ENCODE measurements at places on chromosomes 2 and 18.

- H3K27ac ChIP-seq = peak within 1 kb of the TSS; percentile 96
- peak; percentile 72 for DNase-seq
- no peaks in the 10 kb centered on the region for H3K27me3 ChIP-seq
- peaks cover 25% of the 10 kb centered on the region for H3K4me1 ChIP-seq
- H3K4me3 ChIP-seq = peak within 1 kb of the TSS; percentile 87
Observed at GRCh38 chr2:156435718-156436496, at the start of gene GPD2. Gene GPD2 (plus strand): TSS chr2:156436379. CDS start chr2:156476106, 39,727 bp downstream.

DNA sequence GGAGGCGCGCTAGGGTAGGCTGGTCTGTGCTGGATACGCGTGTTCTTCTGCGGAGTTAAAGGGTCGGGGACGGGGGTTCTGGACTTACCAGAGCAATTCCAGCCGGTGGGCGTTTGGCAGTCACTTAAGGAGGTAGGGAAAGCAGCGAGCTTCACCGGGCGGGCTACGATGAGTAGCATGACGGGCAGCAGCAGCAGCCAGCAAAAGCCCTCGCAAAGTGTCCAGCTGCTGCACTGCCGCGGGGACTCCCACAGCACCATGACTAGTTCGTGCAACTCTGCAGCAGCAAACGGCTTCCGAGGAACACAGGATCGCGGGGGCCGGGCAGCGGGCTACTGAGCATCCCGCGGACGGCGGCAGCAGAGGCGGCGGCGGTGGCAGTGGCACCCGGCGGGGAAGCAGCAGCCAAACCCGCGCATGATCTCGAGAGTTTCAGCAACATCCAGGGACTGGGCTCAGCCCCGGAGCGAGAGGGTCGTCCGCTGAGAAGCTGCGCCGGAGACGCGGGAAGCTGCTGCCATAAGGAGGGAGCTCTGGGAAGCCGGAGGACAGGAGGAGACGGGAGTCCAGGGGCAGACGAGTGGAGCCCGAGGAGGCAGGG lies 368 bp downstream of the TMEFF2 start:
- peaks cover 54% of the 10 kb centered on the region for H3K27me3 ChIP-seq
- no peaks in the 10 kb centered on the region for H3K36me3 ChIP-seq
- DNase-seq = peak; percentile 57

DNA sequence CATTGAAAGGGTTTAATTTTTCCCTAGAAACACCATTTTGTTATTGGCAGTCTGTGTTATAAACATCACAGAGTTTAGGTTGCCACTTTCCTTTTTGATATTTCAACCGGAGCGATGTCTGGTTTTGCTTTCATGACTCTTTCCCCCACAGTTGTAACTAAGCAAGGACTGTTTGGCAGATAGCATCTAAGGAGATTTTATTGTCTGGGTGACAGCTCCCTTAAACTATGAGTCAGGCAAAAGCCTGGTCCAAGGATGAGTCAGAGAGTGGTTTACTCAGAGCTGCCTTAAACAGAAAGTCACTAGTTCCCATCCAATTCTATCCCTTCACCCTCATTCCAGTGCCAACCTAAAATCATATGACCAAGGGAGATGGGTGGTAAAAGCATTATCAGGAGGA lies 341.6 kb upstream of the VWC2L start:
- peak; percentile 7 for DNase-seq
- H3K36me3 ChIP-seq = no peaks in the 10 kb centered on the region
- H3K27ac ChIP-seq = no peak overlapping the region
- H3K27me3 ChIP-seq = no peaks in the 10 kb centered on the region
- H3K4me3 ChIP-seq = no peak overlapping the region
- H3K4me1 ChIP-seq = no peaks in the 10 kb centered on the region

- H3K27ac ChIP-seq = no peak overlapping the region
- no peak for DNase-seq
- H3K4me3 ChIP-seq = no peak overlapping the region
- H3K4me1 ChIP-seq = no peaks in the 10 kb centered on the region
- peaks cover 22% of the 10 kb centered on the region for H3K27me3 ChIP-seq
Observed at GRCh38 chr2:176370467-176371171, 101.4 kb downstream of the MTX2 start.

- H3K27ac ChIP-seq = no peak overlapping the region
- peaks cover 4% of the 10 kb centered on the region for H3K27me3 ChIP-seq
- no peak for DNase-seq
Observed at GRCh38 chr18:56200381-56200911, 437.9 kb downstream of the TXNL1 start.
